ENCODE measurements at places on chromosomes 2 and 18.

- DNase-seq, result no peak
These were observed 10.4 kb downstream of the EN1 start for GRCh38 chr2:118837067-118837466.

- no peak for DNase-seq
These were observed 763 bp upstream of the OLA1 start for GRCh38 chr2:174248998-174249592.

- no peak for DNase-seq
These were observed 133.3 kb downstream of the GFPT1 start for GRCh38 chr2:69253611-69254301.

DNA sequence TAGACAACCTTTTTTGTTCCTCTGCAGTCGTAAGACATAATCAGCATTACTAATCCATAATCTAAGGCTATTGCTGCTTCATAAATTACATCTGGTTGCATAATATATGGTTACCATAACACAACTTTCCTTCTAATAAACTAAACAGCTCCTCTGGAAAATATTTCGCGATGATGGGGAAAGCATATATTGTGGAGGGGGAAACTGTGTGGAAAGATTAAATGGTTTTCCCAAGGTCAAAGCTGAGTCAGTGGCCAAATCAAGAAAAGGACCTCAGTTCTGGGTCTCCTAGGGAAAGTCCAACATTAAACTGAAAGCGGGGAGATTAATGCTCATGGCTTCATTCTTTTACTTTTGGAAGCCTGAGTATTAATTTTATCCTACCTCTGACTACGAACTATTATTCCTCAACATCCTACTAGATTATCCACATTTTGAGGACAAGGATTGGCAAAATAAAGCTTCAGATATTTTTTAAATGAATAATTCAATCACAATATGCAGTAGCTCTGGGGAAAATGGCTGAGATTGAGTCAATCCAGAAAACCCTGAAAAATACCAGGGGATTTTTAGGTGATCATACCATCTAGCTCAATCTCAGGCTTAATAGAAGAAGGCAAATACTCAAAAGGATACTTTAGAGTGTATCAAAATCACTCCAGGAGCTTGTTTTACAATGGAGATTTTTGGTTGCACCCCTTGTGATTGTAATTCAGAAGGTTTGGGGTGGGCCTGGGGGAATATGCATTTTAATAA, 33.8 kb upstream of the STK17B start:
- no peak for DNase-seq

GRCh38 chr2:73359915-73360697, 25.5 kb upstream of the ALMS1 start:
- no peak for DNase-seq

DNA sequence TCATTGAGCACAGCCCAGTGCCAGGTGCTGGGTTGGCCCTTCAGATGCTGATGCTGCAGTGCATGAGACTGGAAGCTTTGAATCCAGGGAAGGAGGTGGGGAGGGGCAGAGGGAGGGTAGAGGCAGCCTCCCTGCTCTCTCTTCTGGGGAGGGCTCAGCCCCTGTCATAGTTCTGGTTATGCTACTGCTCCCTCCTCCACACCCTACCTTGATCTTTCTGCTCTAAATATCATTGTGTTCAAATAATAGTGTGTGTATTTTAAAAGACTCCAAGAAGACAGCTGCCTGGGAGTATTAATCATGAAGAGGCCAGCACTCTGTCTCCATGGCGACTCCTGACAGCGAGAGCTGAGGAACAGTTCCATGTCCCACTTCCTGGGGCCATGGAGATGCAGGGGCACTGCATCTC, 3.8 kb upstream of the EGR4 start:
- DNase-seq, result no peak

- DNase-seq, result peak; percentile 70
These were observed at the start of gene GREB1L for GRCh38 chr18:21242141-21242779. GREB1L (plus strand) TSS chr18:21242232; CDS start chr18:21383519, 141,287 bp downstream.

DNA sequence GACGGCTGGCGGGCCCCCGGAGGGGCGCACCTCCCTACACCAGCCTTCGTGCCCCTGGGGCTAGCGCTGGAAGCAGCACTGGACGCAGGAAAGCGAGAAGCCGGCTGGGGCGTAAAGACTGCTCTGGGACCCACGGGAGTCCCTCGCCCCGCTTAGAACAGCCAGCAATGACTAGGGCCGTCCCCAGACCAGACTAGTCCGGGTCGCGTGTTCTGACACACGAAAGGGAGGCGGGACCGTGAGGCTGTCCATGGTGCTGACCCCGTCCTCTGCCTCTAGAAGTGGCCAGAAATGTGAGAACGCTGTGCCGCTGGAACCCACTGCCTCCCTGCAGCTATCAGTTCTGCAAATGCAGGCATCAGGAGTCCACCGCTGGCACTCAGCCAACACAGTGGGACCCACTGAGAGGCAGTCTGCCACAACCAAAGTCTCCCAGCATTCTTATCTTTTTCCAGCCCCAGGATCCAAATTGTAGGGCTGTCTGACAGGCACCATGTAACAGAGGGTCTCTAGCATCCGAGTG, at the start of gene UCN:
Gene UCN (minus strand): TSS at position 87 of the 523 bp plus-strand sequence. CDS start 550 bp downstream, outside the sequence.
- peak; percentile 49 for DNase-seq

DNA sequence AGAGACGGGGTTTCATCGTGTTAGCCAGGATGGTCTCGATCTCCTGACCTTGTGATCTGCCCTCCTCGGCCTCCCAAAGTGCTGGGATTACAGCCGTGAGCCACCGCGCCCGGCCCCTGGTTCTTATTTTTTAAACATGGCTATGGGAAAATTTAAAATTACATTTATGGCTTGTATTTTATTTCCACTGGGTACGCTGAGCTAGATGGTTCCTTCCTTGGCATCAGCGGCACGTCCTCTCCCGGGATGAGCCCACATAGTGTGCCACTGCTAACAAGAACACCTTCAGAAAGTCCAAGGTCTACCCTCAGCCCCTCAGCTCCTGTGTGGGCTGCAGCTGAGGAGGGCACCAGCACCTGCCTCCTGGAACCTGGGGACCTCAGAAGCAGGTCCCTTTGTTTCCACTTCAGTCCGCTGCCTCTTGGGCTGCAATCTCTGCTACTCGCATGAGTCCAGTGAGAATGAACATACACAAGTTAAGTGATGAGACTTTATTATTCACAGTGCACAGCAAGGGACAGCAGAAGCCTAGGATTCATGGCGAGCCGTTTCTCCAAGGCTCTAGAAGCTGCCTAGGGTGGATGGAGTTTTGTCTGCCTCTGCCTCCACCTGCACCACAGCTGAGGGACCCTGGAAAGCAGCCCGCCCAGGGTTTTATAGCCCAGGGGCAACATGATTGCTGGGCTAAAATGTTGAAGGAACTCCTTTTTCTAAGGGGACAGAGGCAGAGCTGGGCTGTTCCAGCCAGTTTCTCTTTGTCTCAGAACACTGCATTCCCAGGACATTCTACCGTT, 107.5 kb upstream of the TEX51 start:
- DNase-seq, result no peak

DNA sequence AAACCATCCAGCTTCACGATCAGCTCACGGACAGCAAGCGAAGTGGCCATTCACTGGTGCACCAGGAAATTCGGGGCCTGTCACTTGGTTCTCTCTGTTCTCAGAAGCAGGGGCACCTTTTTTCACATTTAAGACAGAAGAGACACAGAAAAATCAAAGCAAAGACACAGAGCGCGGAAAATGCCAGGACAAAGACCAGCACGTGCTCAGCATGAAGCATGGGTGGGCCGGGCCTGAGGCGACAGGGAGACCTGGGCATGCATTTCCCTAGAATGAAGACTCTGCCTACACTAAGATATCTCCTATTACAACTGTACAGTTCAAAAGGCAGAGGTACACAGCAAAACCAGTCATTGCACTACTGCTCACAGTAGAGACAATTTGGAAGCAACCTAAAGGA, 117.4 kb upstream of the ID2 start:
- DNase-seq, result no peak

DNA sequence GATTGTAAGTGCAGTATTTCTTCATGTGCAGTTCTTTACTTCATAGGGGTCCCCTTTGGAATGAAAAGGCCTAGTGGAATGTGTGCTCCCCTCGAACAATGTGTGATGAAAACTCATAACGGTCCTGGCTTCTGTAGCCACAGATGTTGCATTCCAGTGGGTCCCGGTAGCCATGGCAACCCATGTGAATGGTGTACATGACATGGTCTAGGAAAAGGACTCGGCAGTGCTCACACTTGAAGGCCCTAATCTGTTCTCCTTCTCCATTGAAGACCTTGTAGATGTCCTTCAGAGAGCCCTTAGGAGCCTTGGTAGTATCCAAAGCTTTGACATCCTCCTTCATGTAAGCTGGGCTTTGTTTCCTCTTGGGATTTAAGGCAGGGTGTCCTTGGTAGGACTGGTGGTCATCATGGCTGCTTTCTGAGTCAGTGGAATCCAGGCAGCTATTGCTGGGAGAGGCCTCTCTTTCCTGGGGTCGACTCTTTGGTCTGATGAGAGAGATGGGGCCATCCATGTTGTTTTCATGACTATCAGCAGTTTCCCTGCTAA, 144.0 kb downstream of the IKZF2 start:
- DNase-seq, result no peak

GRCh38 chr2:197024206-197024605, 97.7 kb upstream of the PGAP1 start:
- no peak for DNase-seq

Measured in renal cortex interstitium (tissue), 15 donors.